Mesenteric fat pad (tissue), 1 donor: ENCODE measurements at places on chromosomes 12 and 14. TPM values are rescaled to one million over a fixed set of nuclear protein-coding genes. Genes with fewer than 3 reads are reported as not detected.

GRCh38 chr14:105525861-105526775 lies at the start of gene TMEM121:
Gene TMEM121, plus strand, starts transcription at chr14:105526583. Its CDS starts 2,252 bp downstream, at chr14:105528835.
- no peak for DNase-seq

DNA sequence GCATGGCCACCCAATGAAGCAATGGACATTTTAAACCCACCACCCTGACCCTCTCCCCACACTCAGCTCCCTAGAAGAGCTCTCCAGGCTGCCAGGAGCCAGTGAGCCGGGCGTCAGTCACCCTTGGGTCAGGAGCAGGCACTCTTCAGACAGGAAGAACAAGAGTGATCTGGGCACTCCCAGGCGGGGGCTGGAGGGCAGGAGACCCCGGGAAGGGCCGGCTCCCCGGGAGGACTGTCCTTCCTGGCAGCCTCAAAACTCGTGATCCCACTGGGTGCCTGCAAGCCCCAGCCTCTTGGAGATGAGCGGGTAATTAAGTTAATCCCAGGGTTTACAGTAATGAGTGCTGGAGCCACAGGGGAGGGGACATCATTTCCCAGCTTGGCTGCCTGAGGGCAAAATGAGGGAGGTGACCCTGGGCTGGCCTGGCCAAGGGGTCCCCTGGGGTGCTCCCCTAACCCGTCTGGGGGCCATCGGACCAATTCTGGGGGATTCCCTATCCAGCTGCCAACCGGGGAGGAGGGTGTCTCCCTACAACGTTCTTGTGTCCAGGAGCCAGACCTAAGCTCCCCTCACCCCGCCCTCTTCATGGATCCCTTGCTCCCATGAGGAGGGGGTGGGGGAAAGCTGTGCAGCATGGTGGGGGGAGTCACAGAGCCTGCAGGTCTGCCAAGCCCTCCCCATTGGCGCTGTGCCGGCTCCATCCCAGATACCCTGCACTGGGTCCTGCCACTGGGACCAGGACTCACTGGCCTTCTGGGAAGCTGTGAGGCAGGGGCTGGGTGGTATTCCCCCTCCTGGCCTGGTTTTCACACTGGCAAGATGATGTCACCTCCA lies 59.2 kb downstream of the CCNK start:
- DNase-seq = no peak

DNA sequence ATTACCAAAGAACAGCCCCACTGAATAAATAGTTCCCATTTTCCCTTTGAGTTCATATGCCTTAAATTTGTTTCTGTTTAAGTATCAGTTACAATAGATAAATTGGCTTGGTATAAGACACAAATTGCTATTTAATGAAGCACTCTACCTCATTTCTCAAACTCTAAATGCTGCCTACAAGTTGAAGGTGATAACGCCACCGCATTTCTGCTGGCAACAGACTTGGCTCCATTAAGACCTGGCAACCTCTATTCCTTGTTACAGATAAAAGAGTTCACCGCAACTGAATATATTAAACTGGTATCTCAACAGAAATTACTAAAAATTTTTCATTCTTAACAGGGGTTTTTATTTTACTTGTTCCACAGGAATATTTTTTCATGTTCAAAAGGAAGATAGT lies 35.6 kb downstream of the GXYLT1 start:
- DNase-seq = no peak

- DNase-seq = no peak
These were observed 1.5 kb downstream of the SYNE2 start for GRCh38 chr14:63854330-63854729.

- no peak for DNase-seq
These were observed 1.5 kb downstream of the BCL2L14 start for GRCh38 chr12:12072064-12072760.

The NPFF gene
- not detected for total RNA-seq

The MMP17 gene
- total RNA-seq = 4.7 TPM

The PRR4 gene
- 0.93 TPM for total RNA-seq
